ENCODE measurements at places on chromosomes 6 and 20. TPM values are rescaled to one million over a fixed set of nuclear protein-coding genes. Genes with fewer than 3 reads are reported as not detected.

DNA sequence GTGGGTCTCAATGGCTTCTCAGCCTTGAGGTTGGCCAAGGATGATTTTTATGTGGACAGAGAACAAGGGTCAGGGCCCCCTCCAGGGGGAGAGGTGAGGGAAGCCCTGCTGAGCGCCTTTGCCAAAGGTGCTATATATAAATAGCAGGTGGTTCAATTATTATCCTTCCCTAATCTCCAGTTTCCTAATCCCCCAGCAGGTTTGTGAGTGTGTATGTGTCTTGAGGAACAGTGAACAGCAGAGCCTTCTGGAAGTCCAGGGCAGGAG, 3.2 kb upstream of the SIRPA start:
- H3K4me1 ChIP-seq = peaks cover 26% of the 10 kb centered on the region
- no peak for DNase-seq
- no peak overlapping the region for H3K27ac ChIP-seq
- peaks cover 11% of the 10 kb centered on the region for H3K27me3 ChIP-seq
- no peaks in the 10 kb centered on the region for H3K36me3 ChIP-seq

- peaks cover 4% of the 10 kb centered on the region for H3K27me3 ChIP-seq
- H3K36me3 ChIP-seq = no peaks in the 10 kb centered on the region
- no peaks in the 10 kb centered on the region for H3K4me1 ChIP-seq
- H3K4me3 ChIP-seq = no peak overlapping the region
- H3K27ac ChIP-seq = no peak overlapping the region
Observed at GRCh38 chr20:56322681-56323080, 36.1 kb upstream of the FAM210B start.

DNA sequence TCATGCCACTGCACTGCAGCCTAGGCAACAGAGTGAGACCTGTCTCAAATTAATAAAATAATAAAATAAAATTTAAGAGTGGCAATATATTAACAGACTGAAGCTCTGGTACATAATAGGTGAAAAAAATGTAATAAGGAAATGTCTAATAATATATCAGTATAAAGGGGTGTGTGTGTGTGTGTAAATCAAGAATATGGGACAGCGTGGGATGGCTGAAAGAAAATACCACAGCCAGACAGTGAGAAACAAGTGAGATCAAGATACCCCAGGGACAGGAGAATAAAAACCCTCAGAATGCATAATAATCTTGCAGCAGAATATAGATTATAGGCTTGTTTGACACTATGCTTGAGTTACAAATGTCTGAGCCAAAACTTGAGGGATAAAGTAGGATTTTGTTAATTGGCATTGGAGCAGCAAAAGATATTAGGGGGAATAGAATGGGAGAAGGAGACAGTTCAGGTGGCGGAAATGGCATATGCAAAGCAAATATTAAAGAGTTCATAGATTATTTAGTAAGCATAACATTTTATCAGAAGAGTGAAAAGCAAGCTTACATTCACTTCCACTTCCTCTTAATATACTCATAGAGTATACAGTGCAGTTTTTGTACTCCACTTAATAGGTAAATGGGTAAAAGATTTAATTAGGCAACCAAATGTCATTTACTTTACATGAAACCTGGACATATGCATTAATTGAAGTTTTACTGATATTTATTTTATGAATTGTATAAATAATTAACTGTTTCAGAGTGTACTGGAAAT, 398.5 kb upstream of the GJE1 start:
- H3K36me3 ChIP-seq = no peaks in the 10 kb centered on the region
- H3K27ac ChIP-seq = no peak overlapping the region
- DNase-seq = no peak
- H3K4me3 ChIP-seq = no peak overlapping the region
- H3K27me3 ChIP-seq = no peaks in the 10 kb centered on the region
- H3K4me1 ChIP-seq = no peaks in the 10 kb centered on the region

DNA sequence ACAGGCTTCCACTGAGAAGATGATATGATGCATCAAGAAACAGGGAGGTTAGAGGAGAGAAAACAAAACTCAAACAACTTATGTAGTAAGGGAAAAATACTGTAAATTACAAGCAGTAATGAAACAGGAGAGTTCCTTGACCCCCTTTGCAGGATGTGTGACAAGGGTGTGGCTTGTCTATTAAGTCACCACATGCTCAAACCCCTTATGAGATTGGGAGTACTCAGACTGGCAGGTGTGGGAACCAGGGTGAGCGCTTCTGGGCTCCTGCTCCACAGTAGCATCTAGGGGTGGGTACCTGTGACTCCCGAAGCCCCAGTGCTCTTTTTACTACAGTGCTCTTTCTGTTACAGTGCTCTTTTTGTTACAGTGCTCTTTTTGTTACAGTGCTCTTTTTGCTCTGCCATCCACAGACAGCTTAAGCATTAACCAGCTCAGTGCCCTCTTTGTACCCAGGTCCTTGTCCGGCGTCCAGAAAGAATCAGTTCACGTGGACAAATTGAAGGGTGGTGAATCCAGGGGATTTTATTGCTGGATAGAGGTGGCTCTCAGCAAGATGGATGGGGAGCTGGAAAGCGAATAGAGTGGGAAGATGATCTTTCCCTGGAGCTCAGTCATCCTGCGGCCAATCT, 28.7 kb downstream of the OLIG3 start:
- H3K27me3 ChIP-seq = peaks cover 6% of the 10 kb centered on the region
- H3K36me3 ChIP-seq = no peaks in the 10 kb centered on the region
- DNase-seq = no peak
- no peak overlapping the region for H3K4me3 ChIP-seq

GRCh38 chr6:130118236-130118635, 99.9 kb downstream of the L3MBTL3 start:
- H3K27me3 ChIP-seq = no peaks in the 10 kb centered on the region
- no peak overlapping the region for H3K4me3 ChIP-seq
- DNase-seq = no peak
- H3K4me1 ChIP-seq = no peaks in the 10 kb centered on the region
- H3K27ac ChIP-seq = no peak overlapping the region

Gene SLC35A1
- total RNA-seq = 8.2 TPM

Gene KIF25
- not detected for total RNA-seq

Gene NKX2-4
- not detected for total RNA-seq
